EH (cell line): ENCODE measurements at places on chromosomes 13 and 19.

- no peak for DNase-seq
Observed at GRCh38 chr13:90690458-90691080, 656.9 kb upstream of the MIR17HG start.

DNA sequence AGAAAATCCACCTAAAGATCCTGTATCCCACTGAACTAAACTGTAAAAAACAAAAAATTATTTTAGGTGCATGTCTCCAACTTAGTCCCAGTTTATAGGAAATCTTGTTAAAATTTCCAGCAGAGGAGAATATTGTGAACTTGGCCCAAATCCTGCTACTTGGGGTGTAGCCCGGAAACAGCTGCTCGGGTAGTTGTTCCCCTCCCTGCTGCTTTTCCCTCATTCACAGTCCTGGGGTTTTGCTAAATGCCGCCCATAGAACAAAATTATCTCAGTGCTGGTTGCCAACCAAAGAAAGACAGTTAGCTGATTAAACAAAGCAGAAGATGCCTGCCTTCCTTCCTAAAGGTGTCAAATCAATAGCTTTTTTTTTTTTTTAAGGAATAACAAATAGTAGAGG lies 330.5 kb upstream of the KLF12 start:
- DNase-seq: no peak

DNA sequence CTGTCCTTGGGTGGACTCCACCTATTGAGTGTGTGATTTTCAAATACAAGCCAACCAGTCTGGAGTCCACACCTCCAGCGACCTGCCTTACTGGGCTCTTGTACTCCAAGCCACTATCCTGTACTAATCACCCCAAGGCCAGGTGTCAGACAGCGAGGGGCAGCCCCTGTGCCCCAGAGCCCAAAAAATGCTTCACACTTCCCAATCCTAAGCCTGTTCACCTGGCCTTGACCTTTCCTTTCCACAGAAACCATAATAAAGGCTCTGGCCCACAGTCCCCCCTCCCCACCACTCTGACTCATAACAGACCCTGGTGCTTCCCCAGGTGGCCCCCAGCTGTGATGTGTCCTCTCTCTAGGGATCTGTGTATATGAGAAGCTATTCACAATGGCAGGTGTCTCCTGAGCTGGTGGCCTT lies 3.9 kb downstream of the CD209 start:
- no peak for DNase-seq

GRCh38 chr13:46643165-46643777 lies 90.3 kb downstream of the LRCH1 start:
- no peak for DNase-seq

- DNase-seq: peak; percentile 97
Observed at GRCh38 chr19:16197622-16198369, at the start of gene AP1M1. AP1M1 (plus strand) TSS chr19:16197911; CDS start chr19:16198027, 116 bp downstream.

DNA sequence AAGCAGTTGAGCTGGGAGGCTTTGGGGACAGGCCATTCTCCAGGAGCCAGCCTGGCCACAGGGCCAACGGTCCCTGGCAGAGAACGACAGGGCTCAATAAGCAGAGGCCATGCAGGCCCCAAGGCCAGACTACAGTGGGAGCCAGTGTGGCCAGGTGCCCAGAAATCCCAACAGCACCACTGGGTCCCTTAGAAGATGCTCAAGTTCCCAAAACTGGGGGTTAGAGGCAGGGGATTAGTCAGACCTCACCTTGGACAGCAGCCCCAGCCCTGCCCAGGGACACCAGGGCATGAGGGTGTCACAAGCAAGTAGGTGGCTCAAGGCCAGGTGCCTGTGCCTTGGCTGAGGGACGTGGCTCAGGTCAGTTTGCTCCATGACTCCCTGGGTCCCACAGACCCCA lies 12.8 kb downstream of the SCGB2B2 start:
- no peak for DNase-seq

GRCh38 chr19:27971071-27971470 lies 1241.9 kb downstream of the UQCRFS1 start:
- DNase-seq: peak; percentile 29

DNA sequence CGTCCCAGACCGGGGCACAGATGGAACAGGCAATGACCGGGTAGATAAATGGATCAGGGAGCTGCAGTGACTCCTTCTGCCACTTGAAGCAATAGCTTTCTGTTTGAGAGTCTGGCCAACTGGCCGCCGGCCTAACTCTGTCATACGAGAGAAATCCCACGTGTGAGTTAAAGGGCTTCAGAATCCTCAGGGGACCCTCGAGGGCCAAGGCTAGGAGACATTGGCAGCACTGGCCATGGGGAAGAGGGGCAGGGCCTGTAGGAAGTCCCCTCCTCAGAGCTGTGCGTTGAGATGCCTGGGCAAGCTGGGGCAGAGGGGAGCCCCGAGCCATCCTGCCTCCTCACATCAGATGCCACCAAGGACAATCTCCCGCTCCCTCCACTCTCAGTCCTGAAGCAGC lies 51.6 kb downstream of the KLF2 start:
- no peak for DNase-seq

GRCh38 chr13:31223215-31223614 lies 23.4 kb downstream of the B3GLCT start:
- DNase-seq: no peak

DNA sequence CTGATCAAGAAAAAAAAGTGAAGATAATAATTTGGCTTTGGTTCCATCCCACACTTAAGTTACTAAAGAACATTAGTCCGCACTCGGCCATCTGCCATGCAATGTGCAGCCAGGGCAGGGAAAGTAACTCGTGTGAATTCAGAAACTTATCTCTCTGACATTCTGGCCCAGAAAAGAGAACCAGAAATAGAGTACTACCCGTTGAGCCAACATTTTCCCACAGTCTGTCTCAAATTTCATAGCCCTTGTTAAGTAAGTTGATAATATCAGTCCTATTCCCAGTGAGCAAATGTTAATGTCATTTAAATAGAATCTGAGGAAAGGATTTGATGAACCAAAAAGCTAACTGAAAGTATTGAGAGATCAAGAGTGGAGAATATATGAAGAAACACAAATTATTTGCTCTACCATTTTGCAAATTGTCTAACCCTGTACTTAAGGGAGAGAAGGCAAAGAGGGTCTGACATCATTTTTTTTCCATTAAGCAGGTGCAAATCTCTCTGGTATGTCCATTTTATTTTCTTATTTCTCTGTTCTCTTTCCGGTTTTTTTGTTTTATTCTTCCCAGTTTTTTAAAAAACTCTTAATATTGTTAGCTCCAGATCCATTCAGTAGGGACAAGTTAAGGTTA lies 156.3 kb downstream of the NDFIP2 start:
- DNase-seq: no peak

- DNase-seq: peak; percentile 97
Observed at GRCh38 chr13:42747399-42747873, 33.9 kb upstream of the FAM216B start.

DNA sequence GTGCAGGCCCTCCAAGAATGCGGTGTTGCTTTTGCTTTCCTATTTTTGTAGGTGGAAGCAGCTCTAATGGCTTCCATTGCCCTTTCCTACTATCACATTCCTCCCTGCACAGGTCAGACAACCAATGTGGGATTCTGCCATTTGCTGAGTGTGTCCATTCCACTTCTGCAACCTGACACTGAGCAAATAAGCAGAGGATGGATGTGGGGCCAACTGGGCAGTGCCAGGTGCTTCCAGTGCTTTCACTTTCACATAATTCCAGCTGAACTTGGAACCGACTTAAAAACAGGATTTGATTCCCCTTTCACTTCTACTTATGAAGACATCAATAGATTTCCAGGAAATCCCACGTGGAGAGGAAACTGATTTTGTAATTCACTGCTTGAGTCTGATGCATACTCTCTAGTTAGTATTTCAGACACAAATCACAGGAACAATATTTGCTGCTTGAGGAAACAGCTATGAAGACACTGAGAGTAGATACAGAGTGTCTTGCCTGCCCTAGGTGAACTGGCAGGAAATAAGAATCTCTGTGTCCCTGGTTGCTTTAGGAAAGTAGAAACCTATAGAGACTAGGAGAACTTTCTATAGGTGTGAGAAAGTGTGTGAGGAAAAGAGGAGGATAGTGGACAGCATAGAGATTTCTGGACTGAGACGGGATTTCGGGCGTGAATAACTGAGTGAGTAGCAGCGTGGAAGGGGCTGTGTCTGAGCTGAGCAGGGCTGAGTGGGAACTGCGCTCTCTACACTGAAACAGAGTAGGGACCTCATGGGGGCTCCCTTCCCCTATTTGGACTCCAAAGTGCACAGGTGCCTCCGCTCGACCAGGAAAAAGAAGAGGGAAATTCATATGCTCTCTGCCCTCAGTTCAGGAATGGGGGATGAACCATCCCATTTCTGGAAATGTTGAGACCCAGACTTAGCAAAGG lies 22.5 kb downstream of the LGALS16 start:
- no peak for DNase-seq

DNA sequence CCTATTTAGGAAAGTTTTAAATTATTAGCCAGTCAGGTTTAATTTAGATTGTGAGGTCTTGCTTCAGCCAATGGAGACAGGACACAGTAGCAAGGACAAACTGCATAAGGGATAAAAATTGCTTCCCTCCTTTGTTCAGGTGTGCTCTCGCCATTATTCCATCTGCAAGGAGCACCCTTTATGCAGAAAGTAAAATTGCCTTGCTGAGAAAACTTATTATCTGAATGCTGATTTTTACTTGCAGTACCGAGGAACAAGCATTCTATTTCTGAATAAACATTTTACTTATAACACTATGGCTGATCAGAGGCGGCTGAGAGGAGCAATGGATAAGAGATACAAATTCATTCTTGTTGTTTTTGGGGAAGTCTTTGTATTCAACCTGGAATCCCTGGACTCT lies 8.0 kb downstream of the CYP4F22 start:
- no peak for DNase-seq
